Hematopoietic multipotent progenitor cell treated with erythropoietin and hydrocortisone succinate and interleukin-3 and kit ligand, for 17 days (in vitro differentiated cells): ENCODE measurements at places on chromosomes 7 and 10.

DNA sequence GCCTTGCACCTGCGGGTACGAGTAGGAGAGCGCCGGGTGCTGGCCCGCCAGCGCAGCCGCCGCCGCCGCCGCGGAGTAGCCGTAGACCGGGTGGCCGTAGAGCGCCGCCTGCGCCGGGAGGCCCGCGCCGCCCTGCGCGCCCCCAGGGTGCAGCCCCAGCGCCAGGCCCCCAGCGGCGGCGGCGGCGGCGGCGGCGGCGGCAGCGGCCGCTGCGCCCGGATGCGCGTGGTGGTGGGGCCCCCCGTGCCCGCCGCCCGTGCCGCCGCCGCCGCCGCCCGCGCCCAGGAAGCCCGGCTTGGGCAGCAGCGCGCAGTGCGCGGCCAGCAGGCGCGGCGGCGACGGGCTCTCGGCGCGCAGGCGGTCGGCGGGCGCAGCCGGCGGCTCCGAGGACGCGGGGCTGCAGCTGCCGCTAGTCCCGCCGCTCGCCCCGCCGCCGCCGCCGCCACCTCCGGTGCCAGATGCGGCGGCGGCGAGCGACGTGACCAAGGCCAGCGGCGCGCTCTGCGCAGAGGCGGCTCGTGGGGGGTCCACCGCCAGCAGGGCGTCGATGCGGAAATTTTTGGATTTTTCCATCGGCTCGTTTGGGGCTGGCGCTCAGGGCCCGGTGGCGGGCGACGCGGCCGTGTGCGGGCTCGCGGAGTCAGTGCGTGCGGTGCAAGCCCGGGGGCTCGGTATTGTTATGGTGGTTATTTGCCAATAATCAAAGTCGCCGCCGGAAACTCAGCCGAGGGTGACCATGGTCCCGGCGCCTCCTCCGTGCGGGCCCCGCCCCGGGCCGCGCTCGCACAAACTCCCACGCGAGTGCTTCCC is 480 bp downstream of the MNX1 start:
- no peak for DNase-seq

GRCh38 chr10:30788307-30788706 is 158.8 kb upstream of the LYZL2 start:
- no peak for DNase-seq

DNA sequence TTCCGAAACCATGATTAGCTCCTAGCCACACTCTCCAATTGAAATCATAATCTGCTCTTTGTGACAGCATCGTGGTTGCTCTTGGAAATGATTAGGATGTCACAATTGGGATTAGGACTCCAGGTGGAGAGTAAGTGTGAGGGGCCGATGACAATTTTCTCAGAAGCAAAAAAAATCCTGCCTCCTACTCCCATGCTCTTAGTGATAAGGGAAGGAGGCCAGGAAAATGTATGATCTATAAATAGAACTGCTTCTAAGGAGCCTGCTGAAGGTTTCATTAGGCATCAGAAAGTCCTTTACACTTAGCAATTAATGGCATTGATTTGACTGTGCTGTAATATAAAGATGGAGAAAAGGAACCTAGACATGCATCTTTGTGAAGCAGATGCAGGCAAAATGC is 226.3 kb upstream of the AGK start:
- DNase-seq = no peak

DNA sequence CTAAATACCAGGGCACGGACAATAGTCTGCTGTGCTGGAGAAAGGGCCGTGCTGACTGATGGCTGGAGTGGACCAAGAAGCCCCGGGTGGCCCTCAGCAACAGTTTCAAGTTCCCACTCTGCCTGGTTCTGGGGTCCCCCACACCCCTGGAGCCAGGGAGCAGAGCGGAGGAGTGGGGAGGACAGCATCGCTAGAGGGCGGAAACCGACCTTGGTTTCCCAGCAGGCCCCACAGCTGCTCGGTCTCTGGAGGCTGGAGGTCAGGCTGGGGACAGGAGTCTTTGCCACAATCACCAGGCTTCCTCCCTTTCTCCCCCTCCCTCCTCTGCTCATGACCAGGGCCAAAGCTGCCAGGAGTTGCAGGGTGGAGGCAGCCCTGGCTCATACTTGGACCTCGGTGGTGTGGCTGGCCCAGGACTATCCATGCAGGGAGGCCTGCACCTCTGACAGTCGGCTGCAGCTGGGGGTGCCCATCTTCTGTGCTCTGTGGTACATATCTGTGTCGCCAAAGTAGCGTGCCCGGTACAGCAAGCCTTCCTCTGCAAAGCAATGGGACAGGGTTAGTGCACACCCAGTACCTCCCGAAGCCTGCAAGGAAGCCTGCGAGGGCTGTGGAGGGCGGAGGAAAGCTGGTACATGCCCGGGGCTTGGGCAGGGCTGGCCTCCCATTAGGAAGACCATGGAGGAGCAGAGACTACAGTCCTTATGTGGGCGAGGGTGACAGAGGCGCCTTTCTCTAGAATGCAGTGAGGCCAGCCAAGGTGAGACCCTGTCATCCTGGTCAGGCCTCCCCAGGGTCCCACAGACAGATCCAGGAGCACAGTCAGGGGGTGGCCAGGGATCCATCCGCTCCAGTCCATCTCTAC is 19.1 kb downstream of the DNAJB12 start:
- no peak for DNase-seq

GRCh38 chr7:74217455-74218342 is 7.9 kb downstream of the LAT2 start:
- no peak for DNase-seq

GRCh38 chr7:149449897-149450296 is 11.0 kb downstream of the ZNF777 start:
- DNase-seq = no peak

GRCh38 chr7:69419934-69420333 is 178.3 kb upstream of the AUTS2 start:
- no peak for DNase-seq

DNA sequence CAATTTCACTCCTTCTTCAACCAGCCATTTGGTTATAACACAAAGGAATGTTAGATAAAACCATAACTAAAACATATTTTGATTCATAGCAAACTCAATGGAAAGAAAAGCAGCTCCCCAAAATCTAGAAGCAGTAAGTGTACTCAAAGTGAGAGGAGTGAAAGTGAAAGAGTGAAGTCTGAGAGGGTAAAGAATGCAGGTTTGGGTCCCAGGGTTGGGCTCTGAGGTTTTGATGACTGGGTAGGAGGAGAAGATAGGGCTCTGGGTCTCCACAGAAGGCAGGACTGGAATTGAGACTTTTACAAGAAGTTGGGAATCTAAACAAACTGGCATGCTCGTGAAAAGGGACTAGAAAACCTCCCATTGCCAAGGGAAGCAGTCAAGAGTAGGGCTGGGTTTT is 85.4 kb upstream of the RSU1 start:
- no peak for DNase-seq

GRCh38 chr7:41648501-41648900 is 54.4 kb downstream of the INHBA start:
- no peak for DNase-seq

DNA sequence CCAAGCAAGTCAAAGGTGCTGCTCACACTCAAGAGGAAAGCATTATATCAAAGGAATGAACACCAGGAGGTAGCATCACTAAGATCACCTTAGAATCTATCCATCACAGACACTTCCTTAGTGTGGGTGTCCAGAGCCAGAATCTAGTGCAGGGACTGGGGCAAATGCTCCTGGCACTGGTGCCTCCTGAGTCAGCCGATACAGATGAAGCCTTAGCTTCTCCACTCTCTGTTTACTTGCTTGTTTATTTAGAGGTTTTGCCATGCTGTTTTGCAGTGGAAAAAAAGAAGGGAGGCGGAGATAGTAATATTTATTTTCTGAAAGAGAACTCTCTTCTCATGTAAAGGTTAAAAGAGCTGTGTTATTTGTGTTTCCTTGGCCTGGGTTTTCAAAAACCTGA is 303.1 kb downstream of the WDR11 start:
- DNase-seq = no peak

DNA sequence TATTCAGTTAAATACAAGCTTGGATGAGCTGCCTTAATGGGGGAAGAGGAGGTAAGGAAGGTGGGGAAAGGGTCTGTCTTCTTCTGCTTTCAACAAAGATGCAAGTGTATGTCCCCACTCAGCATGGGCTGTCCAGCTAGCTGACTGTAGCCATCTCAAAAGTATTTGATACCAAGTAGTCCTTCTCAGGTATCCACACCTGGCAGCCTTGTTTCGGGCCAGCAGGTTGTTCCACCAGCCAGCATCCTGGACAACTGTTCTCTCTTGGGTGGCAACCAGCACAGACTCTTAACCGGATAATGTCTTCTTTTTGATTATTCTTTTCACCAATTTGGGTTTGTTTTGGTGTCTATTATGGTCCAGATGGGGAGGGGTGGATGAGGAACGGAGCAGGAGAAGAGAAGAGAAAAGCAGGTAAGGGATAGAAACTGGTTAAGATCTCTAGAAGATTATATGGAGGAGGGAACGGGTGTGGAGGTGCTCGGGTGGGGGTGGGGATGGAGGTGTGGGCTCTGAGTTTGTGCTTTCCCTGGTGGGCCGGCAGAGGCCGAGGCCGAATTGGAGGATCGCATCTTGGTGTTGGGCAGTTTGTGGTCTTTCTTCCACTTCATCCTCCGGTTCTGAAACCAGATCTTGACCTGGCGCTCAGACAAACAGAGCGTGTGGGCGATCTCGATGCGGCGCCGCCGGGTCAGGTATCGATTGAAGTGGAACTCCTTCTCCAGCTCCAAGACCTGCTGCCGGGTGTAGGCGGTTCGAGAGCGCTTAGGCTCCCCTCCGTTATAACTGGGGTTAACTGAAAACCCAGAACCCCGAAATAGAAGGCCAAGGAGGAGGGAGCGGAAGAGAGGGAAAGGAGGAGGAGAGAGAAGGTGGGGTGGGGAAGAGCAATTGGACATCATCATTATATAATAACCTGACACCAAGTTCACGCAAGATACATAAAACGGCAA is 1.5 kb downstream of the HOXA4 start:
- DNase-seq = no peak

- no peak for DNase-seq
These were observed 162.3 kb downstream of the SKIDA1 start for GRCh38 chr10:21363092-21363730.

- DNase-seq = no peak
These were observed 67.1 kb downstream of the OTUD1 start for GRCh38 chr10:23505797-23506465.

DNA sequence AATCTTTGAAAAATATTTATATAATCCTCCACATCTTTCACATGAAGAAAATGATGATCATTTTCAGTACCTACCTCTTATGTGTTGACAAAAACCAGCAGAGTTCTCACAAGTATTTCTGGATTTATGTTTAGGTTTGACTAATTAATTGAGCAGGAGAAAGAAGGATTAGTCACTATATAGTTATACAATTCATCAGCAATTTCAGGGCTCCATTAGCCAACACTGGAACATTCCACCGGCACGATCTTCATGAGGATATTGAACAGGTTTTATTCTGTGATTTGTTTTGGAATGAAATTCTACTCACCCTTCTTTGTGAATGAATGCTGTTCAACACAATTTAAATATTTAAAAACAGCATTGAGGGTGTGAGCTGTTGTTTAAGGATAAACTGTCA is 163.2 kb downstream of the SEM1 start:
- no peak for DNase-seq

DNA sequence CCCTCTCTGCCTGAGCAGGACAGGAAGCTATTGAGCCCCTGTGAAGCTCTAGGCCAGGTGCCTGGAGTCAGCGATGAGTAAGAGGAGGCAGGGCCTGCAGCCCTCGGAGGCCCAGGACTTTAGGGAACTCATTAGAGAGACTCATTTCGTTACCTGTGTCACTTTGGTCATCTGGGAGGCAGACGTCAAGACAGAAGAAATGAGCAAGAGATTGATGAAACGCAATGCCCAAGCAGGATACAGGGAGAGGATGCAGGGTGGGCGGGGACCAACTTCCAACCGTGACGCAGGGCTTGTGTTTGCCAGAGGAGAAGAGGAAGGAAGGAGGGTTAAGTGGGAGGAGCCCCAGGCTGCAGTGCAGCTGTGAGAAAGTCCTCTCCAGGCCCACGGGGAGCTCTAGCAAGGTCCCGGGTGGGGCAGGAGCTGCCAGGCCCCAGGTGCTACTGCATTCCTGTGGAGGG is 26.4 kb upstream of the GNA12 start:
- DNase-seq = no peak
